B cell (primary cell): ENCODE measurements at places on chromosomes 5 and 9.

DNA sequence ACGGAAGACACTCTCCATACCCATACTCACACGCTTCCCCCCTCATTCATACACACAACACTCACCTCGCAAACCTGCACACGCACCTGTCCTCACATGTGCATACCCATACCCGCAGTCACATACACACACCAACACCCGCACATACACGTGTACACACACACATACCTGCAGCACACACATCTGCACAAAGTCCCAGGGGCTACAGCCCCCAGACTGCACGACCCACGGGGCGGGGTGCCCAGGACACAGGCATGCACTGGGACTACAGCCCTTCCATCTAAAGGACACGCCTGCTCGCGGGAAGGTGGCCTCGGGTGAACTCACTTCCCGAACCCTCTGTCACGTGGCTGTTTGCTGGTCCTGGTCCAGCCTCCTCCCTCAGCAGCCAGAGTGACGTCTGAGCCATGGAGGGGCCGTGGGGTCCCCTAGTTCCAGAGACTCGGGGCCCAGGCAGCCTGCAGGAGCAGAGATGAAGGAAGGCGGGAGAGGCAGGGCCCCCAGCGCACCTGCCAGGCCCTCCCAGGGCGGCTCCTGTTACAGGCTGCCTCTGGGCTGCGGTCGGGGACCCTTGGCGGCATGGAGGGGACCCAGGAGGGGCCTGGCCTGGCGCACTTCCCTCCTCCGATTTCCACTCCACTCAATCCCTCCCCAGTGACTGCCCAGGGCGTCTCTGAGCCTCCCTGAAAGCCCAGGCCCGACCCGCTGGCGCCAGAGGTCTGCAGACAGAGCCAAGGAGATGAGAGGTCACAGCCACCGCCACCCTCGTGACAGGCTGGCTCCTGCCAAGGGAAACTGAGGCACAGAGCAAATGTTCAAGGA lies 8.1 kb downstream of the SLC12A7 start:
- no peak for DNase-seq

DNA sequence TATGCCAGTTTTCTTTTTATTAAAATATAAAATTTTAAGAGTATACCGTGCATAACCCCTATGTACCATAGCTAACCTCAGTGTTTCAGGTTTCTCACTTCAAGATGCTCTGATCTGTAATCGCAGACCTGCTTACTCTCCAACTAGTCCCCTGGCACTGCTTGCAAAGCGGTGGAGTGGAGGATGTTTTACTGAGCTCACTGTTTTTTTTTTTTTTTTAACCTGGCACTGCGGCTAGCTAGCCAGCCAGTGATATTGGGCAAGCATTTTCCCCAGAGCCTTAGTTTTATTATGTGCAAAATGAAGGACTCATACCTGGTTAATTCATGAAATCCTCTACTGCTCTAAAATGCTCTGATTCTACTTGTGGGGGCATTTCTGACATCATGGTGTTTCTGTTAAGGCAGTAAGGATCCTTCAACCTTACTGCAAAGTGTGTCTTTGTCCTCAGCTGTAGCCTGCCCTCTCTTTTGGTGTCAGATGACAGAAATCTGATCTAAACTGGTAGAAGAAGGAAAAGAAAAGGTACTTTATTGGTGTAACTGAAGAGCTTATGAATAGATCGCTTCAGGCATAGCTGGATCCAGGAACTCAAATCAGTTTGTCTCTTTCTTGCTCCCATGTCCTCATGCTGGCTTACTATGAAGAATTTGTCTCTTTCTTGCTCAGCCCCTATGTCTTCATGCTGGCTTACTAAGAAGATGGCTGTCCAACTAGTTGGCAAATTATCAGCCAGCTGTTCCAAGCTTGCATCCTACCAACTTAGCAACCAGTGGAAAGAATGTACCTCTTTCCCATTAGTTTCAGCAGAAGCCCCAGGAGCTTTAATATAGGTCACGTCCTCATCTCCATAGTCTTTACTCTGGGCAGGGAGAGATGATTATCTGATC lies 59.8 kb downstream of the DOCK2 start:
- no peak for DNase-seq

DNA sequence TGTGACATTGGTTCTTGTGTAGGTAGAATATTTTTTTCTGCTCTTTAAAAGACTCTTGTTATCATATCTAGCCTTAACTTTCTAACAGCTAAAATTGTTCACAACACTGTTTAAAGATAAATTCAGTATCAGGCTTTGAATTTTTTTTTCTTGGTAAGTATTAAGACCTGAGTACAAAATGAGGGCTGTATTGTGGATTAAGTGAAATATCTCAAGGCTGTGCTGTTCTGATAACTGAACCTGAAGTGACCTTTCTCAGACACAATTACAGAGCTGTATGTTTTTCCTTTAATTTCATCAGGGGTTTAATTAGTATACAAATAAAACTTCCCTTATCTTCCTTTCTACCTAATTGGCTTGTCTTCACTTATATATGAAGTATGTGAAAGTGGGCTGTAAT lies 290.5 kb downstream of the CCDC171 start:
- DNase-seq: no peak

GRCh38 chr9:134683714-134684374 lies 42.2 kb downstream of the COL5A1 start:
- no peak for DNase-seq

DNA sequence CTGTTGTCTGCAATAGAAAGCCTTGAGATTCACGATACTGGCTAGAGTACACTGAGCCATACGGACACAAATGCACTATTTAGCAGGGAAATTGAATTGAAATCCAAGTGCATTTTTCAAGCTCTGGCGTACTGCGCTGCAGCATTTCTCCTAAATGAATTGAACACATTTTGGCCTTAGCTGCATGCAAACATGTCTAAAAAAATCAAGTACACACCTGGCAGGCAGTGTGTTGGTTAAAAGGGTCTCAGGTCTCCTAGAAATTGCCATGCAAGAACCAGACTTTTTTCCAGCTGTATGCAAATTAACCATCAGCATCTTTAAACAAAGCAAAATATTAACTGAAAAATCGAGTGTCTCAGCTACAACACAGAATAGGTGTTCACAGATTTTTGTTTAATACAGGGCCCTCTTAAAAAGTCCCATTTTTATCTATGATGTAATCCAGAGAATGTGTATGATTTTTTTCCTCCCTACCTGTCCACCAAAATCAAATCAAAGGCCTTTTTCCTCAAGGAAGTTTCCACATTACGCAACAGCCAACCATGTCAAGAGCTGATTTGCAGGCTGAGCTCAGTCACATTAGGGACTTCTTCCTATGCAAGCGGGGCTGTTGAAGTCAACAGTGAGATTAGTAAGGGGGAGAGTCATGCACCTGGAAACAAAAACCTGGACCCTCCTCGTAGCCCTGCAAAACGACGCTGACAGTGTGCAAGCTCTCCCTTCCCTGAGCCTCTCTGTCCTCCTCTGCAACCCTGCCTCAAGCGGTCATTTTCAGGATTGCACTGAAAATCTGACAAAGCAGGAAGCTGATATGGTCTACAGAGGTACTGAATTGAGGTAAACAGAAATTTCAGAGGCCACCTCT lies 14.1 kb upstream of the SFXN1 start:
- DNase-seq: peak; percentile 51

DNA sequence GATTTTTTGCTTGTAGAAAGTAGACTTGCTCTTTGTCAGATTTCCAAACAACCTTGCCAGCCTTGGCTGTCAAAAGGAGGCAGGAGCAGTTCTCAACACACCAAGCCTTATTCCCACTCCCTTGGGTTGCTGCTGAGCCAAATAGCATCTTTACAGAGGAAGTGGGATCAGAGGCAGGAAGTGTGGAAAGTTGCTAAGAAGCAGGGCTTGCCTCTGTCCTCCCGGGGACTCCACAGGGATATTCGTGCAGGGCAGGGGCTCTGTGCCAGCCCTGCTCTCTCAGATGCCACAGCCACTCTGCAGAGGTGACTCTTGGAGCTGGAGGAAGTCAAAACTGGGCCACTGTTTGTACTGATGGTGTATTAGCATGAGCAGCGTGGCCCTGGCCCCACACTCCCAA lies 24.3 kb downstream of the PTPDC1 start:
- DNase-seq: no peak

DNA sequence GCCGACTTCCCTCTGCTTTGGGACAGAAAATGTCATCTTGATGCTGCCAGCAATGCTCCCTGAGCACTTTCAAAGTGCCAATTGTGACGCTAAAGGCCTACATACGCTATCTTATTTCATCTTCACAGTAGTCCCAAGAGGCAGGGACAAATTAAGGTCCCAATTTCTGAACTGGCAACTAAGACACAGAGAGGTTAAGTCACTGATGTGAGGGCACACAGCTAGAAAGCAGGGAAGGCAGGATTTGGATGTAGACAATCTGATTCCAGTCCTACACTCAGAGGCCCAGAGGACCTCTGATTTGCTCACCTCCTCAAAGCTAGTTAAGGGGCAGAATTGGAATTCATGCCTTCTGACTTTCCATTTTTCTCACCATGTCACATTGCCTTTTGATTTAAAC lies 249.2 kb upstream of the CLINT1 start:
- no peak for DNase-seq

GRCh38 chr9:115296831-115297565 lies 179.0 kb upstream of the TNC start:
- no peak for DNase-seq

GRCh38 chr5:82967072-82967471 lies 110.1 kb downstream of the TMEM167A start:
- no peak for DNase-seq

GRCh38 chr9:18299449-18299848 lies 174.5 kb upstream of the ADAMTSL1 start:
- no peak for DNase-seq

- peak; percentile 68 for DNase-seq
These were observed 11.2 kb upstream of the CXXC5 start for GRCh38 chr5:139636975-139637408.

GRCh38 chr5:151745071-151745705 lies 13.2 kb downstream of the ATOX1 start:
- DNase-seq: peak; percentile 54

DNA sequence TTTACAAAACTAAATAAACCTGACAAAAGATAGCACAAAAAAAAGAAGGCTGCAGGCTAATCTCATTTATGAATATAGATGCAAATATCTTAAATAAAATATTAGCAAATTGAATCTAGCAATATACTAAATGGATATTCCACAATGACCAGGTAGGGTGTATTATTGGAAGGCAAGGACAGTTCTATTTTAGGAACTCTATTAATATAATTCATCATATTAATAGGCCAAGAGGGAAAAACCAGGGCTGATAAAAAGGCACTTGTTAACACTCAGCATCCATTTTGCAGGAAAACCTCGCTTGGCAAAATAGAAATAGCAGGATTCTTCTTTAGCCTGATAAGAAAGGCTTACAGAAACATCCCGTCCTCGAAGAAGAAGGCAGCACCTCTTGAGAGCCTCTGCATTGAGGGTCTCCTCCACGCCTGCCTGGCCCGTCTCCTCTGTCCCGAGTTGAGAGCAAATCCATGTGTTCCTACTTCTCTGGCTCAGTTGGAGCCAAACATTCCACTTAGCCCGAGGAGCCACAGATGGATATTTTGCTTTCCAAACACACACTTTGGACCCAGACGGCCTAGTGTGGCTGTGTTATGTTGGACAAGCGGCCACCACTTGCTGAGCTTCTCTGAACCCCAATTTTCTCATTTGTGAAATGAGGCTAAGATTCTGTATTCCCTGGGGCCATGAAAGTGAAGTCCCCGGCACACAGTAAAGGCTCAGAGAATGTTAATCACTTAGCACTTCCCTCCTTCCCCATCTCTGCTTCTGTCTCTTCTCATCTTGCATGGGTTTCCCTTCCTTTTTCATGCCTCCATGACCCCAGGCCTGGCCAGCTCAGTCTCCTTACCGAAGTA lies 181.8 kb upstream of the MVB12B start:
- DNase-seq: no peak

DNA sequence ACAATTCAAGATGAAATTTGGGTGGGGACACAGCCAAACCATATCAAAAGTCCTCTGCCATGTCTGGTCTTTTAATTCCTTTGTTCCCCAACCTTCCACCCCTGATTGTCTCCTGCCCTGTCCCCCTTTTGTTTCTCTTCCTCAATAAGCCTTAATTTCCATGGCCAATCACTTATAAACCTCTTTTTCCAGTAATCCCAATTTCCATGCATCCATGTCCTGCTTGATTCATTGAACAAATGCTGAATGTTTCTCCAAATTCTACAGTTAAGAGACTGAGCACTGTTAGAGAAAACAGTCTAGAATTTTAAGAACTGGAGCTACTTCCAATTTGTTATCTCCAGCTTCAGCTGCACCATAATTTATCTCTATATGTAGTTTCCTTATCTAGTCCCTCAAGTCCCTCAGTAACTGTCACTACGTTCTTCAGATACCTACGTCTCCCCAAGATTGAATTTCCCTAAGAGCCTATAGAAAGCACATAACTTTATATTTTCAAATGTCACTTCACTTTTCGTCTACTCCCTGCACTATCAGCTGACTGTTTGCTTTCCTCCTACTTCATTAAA lies 34.2 kb downstream of the TARS1 start:
- no peak for DNase-seq

GRCh38 chr9:87213948-87214347 lies 266.6 kb upstream of the GAS1 start:
- no peak for DNase-seq

DNA sequence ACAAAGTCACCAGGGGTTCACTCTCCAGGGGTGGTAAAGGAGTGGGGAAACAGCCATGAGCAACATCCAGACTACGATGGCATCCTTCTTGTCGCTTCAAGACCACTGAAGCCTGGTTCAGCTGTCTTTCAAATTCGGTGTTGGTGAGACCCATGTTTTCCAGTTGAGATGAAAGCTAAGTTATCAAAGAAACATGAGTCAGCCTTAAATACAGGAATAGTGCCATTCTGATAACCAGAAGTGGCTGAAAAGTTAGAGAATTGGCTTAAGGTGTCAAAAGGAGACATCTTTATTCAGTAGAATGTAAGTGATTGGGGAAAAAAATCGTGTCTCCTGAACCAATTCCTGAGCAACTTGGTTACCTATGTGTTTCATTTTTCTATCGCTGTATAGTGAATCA lies 7.0 kb upstream of the CARD19 start:
- DNase-seq: no peak

DNA sequence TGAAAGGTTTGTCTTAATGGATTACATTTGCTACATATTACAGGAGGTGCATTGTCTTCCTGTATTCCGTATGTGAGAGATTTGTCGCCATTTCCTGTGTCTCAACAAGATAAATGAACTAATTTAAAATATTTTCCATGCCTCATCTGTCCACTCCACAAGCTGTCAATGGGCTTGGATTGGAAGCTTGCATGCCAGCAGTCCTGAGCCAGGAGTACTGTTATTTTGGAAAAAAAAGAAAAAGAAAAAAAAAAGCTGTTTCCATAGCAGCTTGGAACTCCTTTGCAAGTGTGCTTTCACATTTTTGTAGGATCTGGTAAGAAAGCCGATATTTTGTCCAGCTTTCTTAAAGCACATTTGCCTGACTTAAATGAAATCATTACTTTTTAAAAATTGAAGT lies 330.8 kb downstream of the KDM4C start:
- DNase-seq: no peak

- no peak for DNase-seq
These were observed 10.6 kb upstream of the SLC25A48 start for GRCh38 chr5:135823881-135824280.
